ENCODE measurements at places on chromosomes 1 and 21. TPM values are rescaled to one million over a fixed set of nuclear protein-coding genes. Genes with fewer than 3 reads are reported as not detected.

Gene UBASH3A
- total RNA-seq, result not detected

Gene HAO2
- 0.30 TPM for total RNA-seq

Gene CD53
- total RNA-seq, result 11.7 TPM

DNA sequence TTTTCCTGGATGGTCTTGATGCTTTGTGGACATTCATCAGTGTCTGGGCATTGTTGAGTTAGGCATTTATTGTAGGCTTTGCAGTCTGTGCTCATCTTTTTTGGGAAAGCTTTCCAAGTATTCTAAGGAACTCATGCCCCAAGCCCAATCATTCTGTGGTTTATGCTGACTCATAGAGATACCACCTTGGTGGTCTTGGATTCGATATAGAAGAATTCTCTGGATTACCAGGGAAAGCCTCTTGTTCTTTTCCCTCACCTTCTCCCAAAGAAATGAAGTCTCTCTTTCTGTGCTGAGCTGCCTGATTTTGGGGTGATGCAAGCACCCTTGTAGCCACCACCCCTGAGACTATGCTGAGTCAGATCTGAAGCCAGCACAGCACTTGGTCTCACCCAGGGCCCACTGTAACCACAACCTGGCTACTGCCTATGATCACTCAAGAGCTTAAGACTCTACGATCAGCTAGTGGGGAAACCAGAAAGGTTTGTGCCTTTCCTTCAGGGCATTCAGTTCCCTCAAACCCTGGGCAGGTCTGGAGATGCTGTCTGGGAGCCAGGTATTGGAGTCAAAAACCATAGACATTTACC is 422.6 kb downstream of the NUF2 start:
- no peak for DNase-seq

GRCh38 chr1:195530961-195531360 is 1077.3 kb downstream of the KCNT2 start:
- DNase-seq, result no peak

- peak; percentile 96 for DNase-seq
These were observed 12.7 kb upstream of the PRELP start for GRCh38 chr1:203462878-203463277.

DNA sequence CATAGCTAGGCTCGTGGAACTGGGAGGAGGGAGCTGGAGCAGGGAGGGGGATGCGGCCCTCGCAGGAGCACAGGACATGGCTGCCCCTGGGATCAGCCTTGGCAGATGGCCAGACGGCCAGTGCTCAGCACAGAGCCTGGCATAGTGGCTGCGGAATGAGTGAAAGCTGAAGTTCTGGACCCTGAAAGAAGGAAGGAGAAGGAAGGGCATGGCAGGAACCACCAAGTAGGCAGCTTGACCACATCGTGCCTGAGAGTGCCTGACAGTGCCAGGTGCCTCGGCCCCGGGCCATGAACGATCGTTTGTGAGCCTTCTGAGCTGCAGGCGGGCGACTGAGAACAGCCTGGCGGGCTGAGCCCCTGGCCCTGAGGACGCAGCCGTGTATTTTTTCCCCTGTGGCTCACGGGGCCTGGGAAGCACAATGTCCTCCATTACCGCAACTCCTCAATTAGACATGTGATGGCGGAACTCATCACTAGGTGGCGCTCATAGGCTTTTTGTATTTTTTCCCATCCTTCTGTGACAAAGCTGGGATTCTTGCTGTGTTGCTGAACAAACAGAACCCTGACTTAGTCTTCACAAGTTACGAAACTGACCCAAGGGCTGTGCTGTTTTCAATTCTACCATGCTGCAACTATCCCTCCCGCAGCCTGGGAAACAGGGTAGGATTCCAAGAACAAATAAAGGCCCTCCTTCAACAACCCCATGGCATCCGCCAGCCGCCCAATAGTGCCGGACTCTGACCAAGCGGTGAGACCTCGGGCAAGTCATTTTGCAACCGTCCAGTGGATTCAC is 29.9 kb upstream of the TMEM61 start:
- peak; percentile 96 for DNase-seq

- DNase-seq, result no peak
These were observed 8.5 kb upstream of the GNB1 start for GRCh38 chr1:1899266-1899966.

GRCh38 chr1:221457685-221458446 is 284.0 kb downstream of the DUSP10 start:
- no peak for DNase-seq

All from lower leg skin (tissue), 4 donors.